ENCODE measurements at places on chromosomes 12 and 14. TPM values are rescaled to one million over a fixed set of nuclear protein-coding genes. Genes with fewer than 3 reads are reported as not detected.
A peak's percentile ranks its signal among the peaks of the same experiment; 100 is the strongest.

GRCh38 chr12:117155278-117156060, 34.8 kb downstream of the FBXO21 start:
- DNase-seq: peak; percentile 22

DNA sequence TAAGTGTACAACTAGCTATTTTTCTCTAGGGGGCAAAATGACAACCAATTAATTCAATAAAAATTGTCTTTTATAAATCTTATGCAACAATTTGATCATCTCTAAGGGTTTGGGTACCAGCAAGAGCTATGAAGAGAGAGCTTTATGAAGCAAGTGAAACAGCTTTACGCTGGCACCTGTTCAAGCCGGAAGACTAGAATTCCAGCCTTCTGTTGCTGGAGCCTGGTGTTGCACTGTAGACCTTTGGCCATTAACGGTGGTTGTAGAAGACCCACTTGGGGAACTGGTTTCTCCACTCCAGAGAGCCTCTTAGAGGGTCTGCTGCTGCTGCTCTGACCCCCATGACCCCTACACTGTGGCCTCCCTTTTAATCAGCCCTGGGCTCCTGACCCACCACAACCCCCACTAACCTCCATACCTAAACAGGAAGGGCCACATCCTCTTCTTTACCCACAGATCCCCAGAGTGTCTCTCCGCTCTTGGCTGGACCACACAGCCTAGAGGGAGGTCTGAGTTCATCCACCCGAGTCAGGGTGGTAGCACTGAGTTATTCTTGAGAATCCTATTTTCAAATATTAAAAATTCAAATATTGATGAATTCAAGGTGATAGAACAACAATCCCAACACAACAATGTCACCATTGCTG, 54.6 kb upstream of the STON2 start:
- DNase-seq: no peak

DNA sequence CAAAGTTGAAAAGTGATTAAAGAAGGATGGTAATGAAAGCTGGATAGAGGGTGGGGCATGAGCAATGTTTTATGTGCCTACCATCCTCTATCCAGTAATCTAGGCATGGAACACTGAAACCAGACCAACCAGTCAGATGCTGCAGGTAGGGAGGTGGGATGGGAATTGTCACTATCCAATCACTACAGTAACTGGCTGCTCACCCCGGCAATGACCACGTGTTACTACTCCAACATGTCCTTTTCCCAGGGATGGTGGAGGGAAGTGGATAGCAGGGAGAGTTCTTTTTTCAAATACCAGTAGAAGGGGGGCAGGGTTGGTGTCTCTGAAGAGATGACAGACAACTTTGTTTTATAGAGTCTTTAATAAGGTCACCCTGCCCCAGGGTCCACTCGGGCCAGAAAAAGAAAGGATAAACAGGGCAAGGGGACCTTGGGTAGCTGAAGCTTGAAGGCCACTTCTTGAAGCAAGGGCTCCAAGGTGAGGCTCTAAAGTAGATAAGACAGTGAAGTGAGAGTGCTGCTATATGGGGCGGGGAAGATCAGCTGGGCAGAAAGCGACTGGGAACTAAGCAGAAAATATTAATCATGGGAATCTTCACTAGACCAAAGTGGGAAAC, 14.7 kb upstream of the CDH24 start:
- DNase-seq: no peak

DNA sequence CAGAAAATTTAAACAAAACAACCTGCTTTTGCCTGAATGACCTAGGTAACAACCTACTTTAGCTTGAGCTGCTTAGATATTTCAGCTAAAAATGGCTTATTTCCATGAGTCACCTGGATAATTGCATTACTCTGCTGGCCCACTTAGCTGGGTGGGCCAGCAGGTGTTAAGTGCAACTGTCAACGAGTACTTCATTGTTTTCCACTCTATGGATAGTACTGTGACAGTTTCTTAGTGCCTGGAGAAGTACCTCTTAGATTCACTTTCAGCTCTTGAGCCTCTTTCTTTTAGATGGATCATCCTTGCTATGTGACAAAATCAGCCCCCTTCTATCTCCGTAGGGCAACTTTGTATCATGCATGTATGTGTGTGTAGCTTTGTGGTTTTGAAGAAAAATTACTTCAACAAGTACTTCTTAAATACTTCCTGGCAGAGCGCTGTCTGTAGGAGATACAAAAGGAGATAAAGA, 368.2 kb upstream of the ATP2B1 start:
- no peak for DNase-seq

DNA sequence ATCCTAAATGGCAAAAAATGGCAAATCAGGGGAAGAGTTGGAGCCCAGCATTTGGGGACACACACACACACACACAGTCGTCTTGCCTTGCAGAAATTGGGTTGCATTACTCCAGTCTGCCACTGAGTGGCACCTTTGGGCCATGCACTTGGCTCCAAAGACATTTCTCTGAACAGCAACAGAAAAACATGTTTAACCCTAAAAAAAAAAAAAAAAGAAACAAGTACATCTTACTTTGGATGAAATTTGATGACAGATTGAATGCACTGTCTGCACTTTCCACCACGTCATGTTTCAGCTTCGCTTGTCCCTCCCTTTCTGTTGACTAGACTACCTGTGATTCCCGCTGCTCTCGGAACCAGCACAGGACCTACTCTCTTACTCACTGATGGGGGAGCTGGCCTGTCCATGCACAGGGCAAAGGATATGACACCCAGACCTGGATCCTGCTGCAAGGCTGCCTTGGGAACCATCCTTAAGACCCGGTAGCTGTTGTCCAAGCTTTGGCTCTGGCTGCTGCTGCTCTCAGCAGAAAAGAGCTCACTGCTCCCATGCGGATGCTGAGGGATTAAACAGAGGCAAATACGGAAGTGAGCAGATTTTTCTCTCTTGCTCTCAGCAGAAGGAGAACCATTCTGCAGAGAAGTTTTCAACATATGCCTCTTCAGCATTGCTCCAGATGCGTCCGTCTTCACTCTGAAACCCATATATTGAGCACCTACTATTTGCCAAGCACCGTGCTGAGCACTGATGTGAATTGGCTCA, 376.8 kb downstream of the DPF3 start:
- peak; percentile 67 for DNase-seq

DNA sequence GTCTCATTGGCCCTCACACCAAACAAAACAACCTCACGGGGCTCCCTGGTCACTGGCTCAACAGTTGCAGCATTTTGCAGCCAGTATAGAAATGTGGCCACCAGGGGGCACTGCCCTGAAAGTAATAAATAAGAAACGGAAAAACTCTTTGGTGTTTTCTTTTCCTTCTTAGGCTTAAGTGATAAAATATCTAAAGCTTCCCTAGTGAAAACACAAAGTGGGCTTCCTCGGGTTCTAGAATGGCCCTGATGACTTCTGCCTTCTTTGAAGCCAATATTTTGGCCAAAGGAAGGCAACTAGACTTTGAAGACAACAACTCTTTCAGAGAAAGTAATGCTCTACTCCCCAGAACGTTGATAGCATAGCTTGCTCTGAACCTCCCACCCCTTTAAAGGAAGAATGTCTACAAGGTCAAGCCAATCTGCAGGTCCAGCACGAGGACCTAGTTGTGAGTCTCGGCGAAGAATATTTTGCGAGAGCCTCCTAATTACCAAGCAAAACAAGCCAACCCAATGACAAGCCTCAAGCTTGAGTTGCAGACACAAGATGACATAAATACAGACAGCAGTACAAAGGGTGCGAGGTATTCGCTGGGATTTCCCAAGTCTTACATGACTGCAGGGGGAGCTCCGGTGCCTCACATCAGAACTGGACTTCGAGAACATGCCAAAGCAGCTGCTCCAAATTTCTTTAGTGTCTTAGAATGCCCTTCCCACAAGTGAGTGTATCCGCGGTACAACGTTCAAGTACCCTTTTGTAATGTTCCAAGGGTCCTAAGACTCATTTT, 2.6 kb downstream of the ITPK1 start:
- DNase-seq: peak; percentile 87

DNA sequence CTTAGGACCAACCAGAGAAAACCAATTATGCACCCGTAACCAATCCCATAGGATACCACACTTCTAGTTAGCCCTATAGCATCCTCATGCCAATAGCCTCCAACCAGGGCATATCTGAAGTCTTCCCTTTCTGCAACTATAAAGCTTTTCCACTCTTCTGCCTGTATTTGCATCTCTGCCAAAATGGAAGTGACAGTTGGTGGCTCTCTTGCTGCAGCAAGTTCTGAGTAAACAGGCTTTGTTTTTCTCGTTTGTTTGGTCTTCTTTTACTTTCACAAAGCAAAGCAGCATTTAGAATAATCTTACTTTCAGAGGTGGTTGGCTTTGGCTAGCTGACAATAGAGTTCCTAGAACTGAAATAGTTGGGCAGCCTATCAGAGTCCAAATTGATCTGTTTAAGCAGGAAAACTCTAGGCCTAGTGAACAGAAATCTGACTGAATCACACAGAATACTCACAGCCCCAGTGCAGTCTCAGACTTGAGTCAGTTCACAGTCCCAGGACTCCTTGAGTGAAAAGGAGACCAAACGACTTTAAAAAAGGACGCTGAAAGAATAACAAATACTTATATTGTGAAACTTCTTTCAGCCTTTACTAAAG, 1029.7 kb upstream of the LRFN5 start:
- DNase-seq: no peak

DNA sequence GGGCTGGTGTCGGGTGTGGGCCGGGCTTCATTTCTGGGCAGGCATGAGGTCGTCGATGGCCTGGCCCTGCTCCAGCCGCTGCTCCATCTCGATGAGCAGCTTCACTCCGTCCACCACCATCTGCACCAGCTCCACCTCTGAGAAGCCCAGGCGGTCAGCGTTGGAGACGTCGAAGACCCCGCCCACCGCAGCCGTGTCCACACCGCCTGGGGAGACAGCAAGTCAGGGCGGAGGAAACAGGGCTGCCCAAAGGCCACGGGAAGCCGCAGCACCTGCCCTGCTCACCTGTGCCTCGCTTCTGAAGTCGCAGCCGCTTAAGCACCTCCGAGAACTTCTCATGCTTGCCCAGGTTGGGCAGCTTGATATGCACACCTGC, 2.8 kb downstream of the CKB start:
- DNase-seq: no peak

- DNase-seq: peak; percentile 24
Measured at GRCh38 chr12:127272864-127273263, 994.1 kb upstream of the TMEM132C start.

DNA sequence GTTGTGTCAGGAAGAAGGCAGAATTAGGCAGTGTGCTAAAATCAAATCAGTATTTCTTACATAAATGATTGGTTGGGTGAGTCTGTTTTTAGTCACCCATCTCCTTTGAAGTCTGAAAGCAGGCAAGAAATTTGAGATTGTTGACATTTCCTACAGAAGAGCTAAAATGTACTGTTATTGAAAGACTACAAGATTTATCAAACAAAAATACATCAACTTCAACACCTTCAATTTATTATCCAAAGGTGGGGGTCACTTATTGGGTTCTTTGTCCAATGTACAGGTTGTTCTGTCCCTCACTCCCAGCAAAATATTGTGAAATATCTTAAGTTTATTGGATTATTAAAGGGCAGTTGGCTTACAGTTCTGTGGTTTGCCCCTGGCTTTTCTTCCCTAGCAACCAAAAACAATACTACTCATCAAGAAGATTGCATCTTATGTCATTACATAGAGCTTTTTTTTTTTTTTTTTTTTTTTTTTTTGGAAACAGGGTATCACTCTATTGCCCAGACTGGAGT, 20.6 kb upstream of the PKP2 start:
- peak; percentile 75 for DNase-seq

DNA sequence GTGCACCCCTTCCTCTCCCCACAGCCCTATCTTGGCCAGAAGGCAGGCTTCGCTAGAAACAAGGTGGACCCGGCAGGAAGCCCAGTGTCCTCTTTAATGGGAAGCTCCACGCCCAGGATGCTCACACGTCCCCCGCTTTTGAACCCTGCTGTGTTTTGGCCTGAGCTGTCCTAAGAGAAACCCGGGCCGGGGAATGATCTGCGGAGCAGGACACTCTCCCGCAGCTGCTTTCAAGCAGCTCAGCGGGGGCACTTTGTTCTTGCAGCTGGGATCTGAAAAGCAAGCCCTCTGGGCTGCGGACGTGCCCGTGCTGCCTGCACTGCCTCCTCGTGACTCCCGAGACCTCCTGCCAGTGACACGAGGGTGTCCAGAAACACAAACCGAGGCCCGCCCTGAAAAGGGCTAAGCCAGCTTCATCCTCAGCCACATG, 30.0 kb downstream of the SCARB1 start:
- DNase-seq: peak; percentile 9

- DNase-seq: no peak
Measured at GRCh38 chr12:98808243-98808875, 163.3 kb downstream of the APAF1 start.

DACT1 gene
- total RNA-seq: 259 TPM

CIDEB gene
- not detected for total RNA-seq

GYS2 gene
- not detected for total RNA-seq

BEGAIN gene
- not detected for total RNA-seq

DNAH10 gene
- total RNA-seq: 0.77 TPM

REM2 gene
- total RNA-seq: 1.6 TPM

CFAP73 gene
- not detected for total RNA-seq
